IPS DF 19.7 (cell line): ENCODE measurements at places on chromosomes 12 and 14.

DNA sequence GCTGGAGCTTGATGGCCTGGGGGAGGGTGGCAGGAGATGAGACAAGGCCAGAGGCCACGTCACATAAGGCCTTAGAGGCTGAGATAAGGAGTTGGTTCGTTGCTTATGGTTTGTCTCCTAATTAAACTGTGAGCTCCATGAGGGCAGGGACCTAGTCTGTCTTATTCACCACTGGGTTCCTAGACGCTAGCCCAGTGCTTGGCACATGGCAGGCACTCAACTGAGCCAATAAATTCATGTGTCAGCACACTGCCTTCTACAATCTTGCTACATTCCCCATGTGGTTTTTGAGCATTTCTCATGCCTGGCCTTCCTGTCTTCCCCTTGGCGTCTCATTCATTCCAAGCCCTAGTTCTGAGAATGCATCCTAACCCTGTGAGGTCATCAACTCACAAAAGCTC, 92.5 kb upstream of the MED13L start:
- DNase-seq, result no peak

- no peak for DNase-seq
These were observed 3.4 kb upstream of the DLK1 start for GRCh38 chr14:100723135-100723829.

DNA sequence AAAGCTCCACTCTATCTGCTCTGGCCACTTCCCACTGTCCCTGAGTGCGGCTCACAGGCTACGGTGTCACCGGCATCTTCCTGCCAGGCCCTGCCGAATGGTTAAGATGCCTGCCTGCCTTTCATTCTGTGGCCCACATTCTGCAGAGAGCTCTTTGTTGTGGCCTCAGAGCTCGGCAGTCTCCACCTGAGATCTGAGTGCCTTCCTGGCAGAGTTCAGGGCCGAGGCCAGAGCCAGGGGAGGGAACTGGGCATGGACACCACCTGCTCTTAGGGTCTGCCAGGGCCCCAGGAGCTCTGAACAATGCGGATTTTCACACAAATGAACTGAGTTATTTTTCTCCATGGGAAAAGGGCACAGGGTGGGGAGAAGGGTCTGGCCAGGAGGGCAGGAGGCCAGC, 127.2 kb downstream of the RBM19 start:
- no peak for DNase-seq

- peak; percentile 57 for DNase-seq
These were observed 18.9 kb downstream of the DEGS2 start for GRCh38 chr14:100140452-100141078.

GRCh38 chr12:103632554-103633216, 45.6 kb downstream of the STAB2 start:
- DNase-seq, result no peak

GRCh38 chr14:91175291-91176201, 61.7 kb downstream of the DGLUCY start:
- DNase-seq, result no peak

DNA sequence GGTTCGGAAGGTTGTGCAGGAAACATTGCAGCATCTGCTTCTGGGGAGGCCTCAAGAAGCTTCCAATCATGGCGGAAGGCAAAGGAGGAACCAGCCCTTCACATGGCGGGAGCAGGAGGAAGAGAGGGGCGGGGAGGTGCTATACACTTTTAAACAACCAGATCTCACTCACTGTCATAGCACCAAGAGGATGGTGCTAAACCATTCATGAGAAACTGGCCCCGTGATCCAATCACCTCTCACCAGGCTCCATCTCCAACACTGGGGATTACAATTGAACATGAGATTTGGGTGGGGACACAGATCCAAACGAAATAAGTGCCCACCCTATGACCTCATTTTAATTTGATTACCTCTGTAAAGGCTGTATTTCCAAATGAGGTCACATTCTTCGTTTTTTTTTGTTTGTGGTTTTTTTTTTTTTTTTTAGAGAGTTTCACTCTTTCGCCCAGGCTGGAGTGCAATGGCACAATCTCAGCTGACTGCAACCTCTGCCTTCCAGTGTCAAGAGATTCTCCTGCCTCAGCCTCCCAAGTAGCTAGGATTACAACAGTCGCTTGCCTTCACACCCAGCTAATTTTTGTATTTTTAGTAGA, 11.4 kb upstream of the ORAI1 start:
- no peak for DNase-seq

DNA sequence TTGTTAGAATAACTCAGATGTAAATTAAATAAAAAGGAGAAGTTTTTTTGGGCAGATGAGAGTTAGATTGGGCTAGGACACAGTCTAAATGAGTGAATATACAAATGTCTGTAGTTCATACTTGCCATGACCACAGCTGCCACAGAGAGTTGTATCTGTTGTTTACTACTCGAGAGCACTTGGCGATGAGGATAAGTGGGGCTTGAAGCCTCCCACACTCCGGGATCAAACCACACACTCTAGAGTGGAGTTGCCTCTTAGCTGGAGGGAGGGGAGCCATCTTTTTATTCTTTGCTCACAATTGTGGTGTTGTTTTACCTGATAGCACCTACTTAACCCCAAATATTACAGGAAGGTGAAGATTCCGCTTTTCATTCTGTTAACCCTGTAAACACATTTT, 27.5 kb downstream of the BEST3 start:
- no peak for DNase-seq

GRCh38 chr14:76832503-76832988, 6.3 kb downstream of the LRRC74A start:
- no peak for DNase-seq

DNA sequence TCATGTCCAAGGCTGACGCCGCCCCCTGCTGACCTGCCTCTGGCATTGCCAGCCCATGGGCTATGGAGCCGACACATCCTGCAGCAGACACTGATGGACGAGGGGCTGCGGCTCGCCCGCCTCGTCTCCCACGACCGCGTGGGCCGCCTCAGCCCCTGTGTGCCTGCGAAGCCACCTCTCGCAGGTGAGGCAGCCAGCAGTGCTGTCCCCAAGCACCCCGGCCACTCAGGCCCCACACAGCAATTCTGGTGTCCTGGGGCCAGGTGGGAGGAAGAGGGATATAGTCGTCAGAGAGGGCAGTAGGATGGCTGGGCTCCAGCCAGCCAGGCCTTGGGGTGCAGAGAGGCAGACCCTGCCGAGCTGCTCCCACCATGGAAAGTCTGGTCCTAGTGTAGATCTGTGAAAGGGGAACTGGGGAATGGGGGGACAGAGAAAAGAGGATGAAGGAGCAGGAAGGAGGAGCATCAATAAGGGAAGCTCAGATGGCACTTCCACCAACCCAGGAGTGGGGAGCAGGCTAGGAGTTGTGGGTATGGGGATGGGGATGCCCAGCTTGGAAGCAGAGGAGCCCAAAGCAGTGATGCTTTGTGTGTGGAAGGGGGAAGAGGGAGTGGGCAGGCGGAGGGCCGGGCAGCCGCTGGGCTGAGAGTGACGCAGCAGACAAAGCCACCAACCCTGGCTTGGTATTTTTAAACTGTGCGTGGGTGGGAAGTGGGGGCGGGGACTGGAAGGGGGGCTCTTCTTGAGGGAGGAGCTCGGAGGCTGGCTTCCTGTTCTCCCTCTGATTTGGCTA, 4.7 kb downstream of the NAB2 start:
- DNase-seq, result no peak

- DNase-seq, result no peak
These were observed 11.3 kb upstream of the FAM222A start for GRCh38 chr12:109702111-109702841.

DNA sequence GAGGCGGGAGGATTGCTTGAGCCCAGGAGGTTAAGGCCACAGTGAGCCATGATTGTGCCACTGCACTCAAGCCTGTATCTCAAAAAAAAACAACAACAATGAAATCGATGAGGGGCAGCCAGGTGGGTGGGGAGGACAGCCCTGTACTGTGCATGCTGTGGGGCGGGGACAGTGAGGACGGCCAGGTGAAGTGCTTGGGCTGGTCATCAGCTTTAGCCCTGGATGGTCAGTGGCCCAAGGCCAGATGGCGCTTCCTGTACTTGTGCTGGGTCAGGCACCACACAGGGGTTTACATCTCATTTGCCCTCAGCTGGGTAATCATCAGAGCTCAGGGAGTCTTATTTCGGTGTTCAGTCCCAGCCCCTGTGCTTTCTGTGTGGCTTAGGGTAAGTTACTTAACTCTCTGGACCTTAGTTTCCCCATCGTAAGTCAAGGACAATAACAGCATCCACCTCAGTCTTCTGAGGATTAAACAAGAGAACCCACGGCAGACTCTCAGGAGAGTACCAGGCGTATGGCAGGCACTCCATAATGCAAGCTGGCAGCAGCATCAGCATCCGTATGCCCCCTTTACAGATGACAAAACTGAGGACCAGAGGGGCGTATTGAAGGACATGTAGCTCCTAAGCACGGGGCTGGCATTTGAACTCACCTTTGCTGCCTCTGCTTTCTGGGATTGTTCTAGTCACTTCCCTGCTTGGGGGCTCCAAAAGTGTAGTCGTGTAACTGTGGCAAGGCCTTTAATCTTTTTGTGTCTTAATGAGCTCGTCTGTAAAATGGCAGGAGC, 71.9 kb downstream of the SLC25A47 start:
- DNase-seq, result no peak

- no peak for DNase-seq
These were observed 38.6 kb upstream of the SMUG1 start for GRCh38 chr12:54227376-54227775.

DNA sequence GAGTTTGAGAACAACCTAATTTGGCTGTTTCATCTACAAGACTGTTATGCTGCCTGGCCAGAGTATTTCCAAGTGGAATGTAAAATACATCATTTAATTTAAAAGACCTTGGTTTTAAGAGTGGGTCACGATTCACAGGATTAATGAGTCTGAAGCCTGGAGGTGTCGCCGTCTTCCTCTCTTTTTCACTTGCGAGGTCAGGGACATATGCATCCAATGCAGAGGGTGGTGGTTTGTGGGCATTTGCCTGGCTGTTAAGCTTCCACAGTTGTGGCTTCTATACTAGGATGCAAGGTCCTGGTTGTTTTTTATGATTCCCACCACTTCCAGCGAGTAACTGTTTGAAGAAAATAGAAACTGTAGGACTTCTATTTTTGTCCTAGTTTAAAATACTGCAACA, 22.8 kb upstream of the RASSF3 start:
- DNase-seq, result no peak

DNA sequence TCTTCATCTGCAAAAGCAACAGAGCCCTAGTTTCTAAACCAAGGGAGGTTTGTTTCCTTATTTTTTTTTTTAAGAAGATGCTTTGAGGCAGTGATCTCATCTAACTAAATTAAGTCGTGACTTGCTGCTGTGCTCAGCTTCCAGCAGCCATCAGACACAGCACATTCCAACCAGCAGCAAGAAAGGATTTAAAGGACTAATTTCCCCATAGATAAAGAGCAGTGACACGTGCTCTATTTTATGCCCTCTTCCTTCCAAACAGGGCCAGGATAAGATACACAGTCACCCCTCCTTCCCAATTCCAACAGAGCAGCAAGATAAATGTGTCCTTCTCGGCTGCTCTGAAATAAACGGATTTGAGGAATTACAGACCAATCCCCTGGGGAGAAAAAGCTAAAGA, 81.7 kb downstream of the PRKAB1 start:
- no peak for DNase-seq

- DNase-seq, result no peak
These were observed 34.7 kb downstream of the CCDC92 start for GRCh38 chr12:123937707-123938591.
